ENCODE measurements at places on chromosomes 16 and 17.
A peak's percentile ranks its signal among the peaks of the same experiment; 100 is the strongest.

GRCh38 chr17:79085154-79085920, 10.7 kb downstream of the ENGASE start:
- DNase-seq: no peak

- no peak for DNase-seq
Observed at GRCh38 chr17:81365601-81366585, 29.4 kb upstream of the BAHCC1 start.

DNA sequence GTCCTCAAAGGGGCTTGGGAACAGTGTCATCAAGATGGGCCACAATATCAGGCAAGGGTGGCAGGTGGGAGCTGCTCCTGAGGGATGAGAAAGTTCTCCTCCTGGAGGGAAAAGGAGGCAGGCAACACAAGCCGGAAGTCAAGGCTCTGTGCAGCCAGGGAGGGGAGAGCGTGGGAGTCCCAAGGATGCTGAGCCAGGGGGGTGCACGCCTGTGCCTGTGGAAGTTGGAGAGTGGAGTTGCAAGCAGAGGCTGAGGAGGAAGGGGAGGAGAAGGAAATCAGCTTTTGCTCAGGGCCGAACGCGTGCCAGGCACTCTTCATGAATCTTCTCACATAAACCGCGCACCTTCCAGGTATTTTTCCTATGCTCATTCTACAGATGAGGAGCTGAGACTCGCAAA, 7.4 kb upstream of the SLC13A2 start:
- no peak for DNase-seq

GRCh38 chr17:76005263-76006149, 4.9 kb downstream of the CDK3 start:
- DNase-seq: peak; percentile 61

DNA sequence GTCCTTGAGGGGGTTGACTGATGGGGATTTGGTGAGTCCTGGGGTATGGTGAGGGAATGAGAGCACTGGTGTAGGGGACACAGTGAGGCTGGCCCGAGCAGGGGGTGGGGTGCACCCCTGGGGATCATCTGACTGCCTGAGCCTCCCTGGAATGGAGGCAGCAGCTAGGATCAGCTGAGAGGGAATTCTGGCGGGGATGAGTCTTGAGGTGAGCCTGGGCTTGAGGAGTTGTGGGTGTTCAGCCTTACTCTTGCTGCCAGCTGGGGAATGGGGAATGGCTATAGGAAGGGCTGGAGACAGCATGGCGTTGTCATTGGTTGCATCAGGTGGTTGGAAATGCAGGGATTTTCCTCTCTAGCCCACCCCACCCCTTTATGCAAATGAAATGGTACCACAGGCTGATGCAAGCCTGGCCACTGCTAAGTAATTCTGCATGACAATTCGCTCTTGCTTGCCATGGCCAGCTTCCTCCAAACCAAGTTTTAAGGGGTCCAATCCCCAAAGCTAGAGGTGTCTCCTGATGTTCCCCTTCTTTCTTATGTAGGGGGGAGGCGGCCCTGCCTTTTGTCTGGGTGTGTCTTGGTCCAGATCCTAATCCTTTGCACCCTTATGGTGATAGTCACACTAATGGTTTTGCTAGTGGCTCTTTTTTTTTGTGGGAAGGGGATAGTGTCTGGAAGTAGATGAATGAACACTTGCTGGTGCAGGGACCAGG, 7.5 kb downstream of the NFE2L1 start:
- no peak for DNase-seq

GRCh38 chr16:57092786-57093411, 516 bp downstream of the CPNE2 start:
- no peak for DNase-seq

DNA sequence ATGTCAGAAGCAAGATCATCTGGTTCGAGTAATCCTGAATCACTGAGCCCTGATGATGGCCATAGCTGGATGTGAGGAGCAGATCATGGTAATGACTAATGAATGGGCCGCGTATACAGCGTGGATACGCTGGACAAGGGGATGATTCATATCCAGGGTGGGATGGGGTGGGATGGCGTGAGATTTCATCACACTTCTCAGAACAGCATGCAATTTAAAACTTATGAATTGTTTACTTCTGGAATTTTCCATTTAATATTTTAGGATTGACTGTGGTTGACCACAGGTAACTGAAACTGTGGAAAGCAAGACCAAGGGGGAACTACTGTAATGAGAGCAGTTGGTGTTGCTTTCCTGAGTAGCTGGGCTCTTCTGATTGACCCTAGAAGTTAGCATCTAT, 225.5 kb downstream of the STX8 start:
- no peak for DNase-seq

- DNase-seq: no peak
Observed at GRCh38 chr17:1606352-1606985, 22.2 kb downstream of the SLC43A2 start.

Measured in central memory CD8-positive, alpha-beta T cell (primary cell).